ENCODE measurements at places on chromosomes 1 and 21.

GRCh38 chr1:230152999-230153398 lies 86.0 kb downstream of the GALNT2 start:
- no peak for DNase-seq

DNA sequence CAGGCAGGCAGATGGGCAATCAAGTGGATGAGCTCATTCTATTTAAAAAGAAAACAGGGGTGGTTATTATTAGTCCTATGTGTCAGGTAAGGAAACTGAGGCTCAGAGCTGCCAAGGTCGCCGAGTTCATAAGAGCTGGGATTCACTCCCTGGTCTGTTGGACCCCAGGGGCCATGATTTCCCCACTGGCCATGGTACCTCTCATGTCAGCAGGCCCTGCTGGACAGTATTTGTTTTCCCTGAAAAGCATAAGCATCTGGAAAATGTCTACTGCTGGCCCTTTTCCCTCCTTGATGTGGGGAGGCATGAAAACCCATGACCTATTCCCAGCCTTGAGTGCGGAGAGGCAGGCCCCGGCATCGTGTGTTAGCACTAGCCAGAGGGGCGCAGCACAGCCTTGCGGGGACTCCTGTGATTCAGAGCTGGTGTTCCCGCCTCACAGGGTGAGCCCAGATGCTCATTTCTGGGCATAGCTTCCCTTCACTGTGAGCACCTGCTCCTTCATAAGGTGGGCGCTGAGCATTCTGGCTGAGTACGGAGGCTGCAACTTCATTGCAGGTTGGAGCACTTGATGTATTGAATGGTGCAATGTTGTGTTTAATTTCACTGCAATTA lies 617.5 kb downstream of the PTPRU start:
- no peak for DNase-seq

DNA sequence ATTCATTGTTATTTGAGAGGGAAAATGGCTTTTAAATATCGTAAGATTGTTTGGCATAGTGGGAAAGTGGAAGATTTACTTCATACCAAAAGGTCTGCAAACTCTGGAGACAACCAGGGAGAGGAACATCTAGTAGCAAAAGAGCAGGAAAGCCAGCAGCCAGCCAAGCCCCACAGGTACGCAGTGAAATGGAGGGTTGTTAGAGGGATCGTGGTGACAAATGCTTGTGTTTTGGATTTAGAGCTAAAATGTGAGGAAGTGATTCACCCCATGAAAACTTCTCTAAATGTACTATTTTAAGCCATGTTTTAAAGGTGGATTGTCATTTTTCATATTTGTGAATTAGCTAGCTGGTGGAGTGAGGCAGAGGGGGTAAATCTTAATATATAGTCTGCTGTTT lies 69.3 kb downstream of the RPS6KC1 start:
- DNase-seq, result no peak

- no peak for DNase-seq
These were observed 19.9 kb downstream of the ABCA4 start for GRCh38 chr1:94100785-94101612.

DNA sequence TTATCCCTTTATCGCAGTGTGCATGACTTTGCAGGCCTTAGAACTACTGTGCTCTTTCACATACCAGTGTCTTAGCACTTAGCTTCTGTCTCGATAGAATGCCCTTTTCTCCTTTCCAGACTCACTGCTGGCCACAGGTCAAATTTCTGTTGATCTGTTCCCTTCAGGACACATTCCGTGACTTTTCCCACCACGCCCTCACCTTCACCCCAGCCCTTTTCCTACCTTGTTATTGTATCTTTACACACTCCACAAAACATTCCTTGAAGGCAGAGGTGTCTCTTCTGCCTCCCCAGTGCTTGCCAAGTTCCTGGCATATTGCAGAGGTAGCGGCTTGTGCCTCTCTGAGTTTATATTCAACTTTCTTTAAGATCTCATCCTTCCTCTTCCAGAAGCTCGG lies 3.7 kb upstream of the IGSF9 start:
- no peak for DNase-seq

- DNase-seq, result no peak
These were observed 40.2 kb upstream of the COL6A1 start for GRCh38 chr21:45941338-45941710.

GRCh38 chr1:30789388-30790255 lies 32.0 kb upstream of the LAPTM5 start:
- no peak for DNase-seq

- DNase-seq, result no peak
These were observed 133.3 kb upstream of the SLC44A3 start for GRCh38 chr1:94686882-94687281.

GRCh38 chr1:36322786-36323635 lies 434 bp downstream of the EVA1B start:
- peak; percentile 51 for DNase-seq

DNA sequence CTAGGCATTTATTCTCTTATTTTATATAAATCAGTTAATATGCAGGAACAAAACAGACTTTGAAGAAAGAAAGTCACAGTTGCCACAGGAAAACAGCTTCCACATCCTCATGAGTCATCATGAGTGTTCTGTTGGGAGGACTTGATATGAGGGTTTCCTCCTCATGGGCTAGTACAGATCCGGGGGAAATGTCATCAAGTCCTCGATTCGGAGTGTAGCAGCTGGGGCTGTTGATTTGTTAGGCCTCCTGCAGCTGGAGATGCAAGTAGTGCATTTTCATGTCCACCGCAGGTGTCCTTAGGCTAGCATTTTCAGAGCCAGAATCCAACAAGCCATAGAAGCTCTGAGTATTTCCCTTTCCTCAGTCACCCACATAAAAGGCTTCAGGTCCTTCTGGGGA lies 36.7 kb downstream of the ADAM30 start:
- DNase-seq, result peak; percentile 71

GRCh38 chr1:75745276-75745675 lies 20.8 kb downstream of the ACADM start:
- DNase-seq, result no peak

DNA sequence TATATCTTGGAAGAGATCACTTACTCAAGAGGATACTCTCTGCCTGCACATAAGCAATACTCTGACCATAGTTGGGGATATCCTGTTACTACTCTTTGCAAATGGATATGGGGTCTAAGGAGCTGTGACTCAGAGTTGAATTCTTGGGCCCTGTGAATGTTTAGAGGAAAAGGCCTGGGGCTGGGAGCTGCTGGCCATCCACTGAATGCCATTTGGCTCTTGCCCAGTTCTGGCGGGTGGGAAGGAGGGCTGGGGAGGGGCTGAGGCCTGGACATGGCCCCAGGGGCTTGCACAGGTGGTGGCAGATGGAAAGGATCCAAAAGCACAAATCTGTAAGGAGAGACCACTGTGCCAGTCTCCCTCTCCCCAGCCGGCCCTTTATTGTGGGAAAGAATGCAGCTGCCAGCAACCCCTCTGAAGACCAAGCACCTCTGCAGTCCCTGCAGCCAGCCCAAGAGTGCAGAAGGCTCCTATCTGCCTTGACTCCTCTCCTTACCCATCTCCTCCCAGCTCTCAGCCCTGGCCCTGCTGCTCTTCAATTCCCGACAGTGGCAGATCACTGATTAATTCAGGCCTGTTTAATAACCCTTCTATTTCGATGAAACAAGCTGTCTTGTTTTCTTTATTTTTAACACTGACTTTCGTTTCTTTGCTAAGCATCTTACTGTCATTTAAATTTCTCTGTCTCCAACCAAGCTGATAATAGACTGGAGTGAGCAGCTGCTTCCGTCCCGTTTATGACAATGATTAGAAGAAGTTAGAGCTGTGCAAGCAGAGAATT lies 12.1 kb downstream of the PLXNA2 start:
- DNase-seq, result no peak

DNA sequence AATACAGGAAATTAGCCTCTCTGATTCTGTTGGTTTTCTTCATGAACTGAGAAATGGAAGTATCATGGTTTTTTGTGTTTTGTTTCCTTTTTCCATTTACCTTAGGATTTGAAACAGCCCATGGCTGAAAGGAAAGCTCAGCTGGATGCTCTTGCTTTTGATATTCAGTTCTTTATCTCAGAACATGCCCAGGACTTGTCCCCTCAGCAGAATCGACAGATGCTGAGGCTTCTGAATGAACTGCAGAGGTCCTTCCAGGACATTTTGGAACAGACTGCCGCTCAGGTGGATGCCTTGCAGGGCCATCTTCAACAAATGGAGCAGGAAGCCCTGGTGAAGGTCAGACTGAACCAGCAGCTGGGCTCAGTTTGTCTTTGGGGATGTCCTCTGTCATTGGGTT lies 142.4 kb downstream of the MACF1 start:
- DNase-seq, result no peak

DNA sequence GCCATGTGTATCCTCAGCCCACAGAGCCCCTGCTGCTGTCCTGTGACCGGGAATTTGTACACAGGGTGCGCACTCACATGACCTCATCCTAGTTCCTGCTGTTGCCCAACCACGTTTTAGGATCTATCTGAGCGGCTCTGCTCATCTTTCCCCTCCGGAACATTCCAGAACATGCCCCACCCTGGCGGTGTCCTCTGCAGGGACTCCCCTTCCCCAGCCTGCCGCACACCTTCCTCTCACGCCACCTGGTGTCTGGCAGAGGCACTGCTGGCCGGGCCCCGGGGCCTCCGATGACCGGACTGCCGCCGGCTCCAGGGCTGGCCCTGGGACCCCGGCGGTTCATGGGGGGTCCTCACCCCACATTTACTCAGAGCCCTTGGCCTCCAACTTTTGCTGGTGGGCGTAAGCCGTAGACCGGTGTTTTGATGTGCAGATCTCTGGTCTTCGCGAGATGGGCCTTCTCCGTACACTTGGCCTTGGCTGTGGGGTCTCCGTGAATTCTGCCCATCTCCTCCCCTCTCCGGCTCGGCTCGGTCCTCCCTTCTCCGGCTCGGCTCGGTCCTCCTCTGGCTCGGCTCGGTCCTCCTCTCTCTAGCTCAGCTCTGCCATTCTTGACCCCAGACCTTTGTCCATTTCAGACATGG lies 29.5 kb downstream of the ARHGEF16 start:
- no peak for DNase-seq

GRCh38 chr1:75600781-75601180 lies 10.1 kb downstream of the SLC44A5 start:
- no peak for DNase-seq

- no peak for DNase-seq
These were observed 58.3 kb downstream of the UBIAD1 start for GRCh38 chr1:11331036-11331944.

- no peak for DNase-seq
These were observed 207.5 kb downstream of the KCNK2 start for GRCh38 chr1:215290018-215290417.

GRCh38 chr1:41578712-41579335 lies 94.3 kb upstream of the EDN2 start:
- no peak for DNase-seq

DNA sequence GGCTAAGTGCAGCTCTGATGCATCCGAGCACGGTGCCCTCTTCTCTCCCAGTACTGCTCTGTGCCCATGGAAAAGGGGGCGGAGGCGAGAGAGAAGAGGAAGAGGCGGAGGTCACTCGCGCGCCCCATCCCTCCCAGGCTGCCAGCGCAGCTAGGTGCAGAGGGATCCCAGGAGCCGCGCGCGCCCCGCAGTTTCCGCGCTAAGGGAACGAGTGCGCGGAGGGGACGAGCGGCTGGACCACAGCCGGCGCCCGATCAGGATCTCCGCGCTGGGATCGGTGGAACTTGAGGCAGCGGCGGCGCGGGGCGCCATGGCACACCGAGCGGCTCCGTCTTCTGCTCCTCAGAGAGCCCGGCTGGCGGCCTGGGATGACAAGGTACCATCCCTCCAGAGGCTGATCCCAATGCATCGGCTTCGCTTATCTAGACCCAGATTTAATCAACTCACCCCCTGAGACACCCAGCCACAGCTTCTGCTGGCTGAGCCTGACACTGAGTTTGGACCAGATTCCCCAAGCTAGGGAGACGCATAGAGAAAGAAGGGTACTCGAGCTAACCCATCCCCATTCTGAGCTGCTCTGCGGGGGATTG lies at the start of gene PTGFR:
Gene PTGFR (plus strand): TSS at position 114 of the 590 bp plus-strand sequence. CDS start 1,770 bp downstream, outside the sequence.
- no peak for DNase-seq

GRCh38 chr21:43703035-43703880 lies 15.7 kb upstream of the PDXK start:
- no peak for DNase-seq

GRCh38 chr1:234915924-234916675 lies 212.5 kb downstream of the TOMM20 start:
- DNase-seq, result peak; percentile 23

- no peak for DNase-seq
These were observed 67.9 kb downstream of the PHACTR4 start for GRCh38 chr1:28437264-28437923.

DNA sequence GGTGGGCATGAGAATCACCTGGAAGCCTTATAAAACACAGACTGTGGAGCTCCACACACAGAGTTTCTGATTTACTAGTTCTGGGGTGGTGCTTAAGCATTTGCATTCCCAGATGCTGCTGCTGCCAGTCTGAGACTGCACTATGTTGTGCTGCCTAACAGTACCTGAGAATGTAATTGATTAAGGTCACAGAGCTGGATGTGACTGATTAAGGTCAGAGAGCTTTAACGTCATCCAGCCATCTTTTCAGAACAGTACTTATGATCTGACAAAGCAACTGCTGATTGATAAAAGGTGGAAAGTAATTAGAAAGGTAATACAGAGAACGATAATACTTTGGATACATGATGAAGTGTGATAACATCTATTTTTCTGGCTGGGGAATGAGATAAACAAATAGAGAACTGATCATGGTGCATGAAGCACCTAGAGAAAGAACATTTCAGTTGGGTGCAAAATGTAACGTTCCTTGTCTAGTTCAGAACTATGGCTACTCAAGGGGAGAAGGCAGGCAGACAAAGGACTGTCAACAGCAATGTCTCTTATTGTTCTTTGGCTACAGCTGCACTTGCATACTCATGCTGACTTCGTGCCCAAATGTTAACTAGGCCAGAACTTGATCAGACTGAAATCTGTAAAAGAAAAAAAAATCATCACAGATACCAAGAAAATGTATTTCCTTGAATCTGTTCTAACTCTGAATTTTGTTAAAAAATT lies 3.7 kb upstream of the UCK2 start:
- no peak for DNase-seq

DNA sequence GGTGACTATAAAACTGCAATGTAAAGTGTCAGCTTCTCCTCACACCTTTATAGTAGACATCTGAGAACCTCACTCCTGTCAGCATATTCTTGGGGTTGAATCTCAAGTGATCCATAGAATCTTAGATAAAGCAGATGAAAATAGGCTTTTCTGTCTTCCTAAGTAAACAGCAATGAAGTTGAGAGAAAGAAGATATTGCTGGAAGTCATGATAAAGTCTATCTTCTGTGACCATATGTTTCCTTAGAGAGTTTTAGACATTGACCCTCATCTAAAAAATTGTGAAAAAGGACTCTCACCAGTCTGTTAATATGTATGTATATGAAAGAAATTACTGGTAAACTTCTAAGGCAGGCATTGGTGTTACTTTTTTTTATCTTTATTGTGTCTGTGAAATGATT lies 66.8 kb downstream of the LIPI start:
- no peak for DNase-seq

DNA sequence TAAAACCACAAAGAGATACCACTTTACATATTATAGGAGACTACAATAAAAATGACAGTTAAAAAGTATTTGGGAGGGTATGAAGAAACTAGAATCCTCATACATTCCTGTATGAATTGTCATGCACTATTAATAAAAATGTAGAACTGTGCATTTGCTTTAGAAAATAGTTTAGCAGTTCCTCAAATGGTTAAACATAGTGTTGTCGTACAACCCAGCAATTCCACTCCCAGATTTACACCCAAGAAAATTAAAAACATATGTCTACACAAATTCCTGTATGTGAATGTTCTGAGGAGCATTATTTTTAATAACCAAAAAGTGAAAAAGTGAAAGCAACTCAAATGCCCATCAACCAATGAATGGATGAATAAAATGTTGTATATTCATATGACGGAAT lies 23.1 kb upstream of the PDE4B start:
- no peak for DNase-seq
